CD4-positive, alpha-beta T cell treated with Interleukin-6 at 100 ng/mL for 8 hours (primary cell): ENCODE measurements at places on chromosomes 13 and 19.

GRCh38 chr13:65959305-65959704 is 1270.8 kb downstream of the PCDH9 start:
- no peak for DNase-seq

GRCh38 chr19:55050749-55051532 is 12.0 kb downstream of the RDH13 start:
- DNase-seq, result no peak

GRCh38 chr13:47632311-47632710 is 368.8 kb downstream of the SUCLA2 start:
- DNase-seq, result no peak

- no peak for DNase-seq
Measured at GRCh38 chr13:26973295-26973694, 198.3 kb downstream of the USP12 start.

DNA sequence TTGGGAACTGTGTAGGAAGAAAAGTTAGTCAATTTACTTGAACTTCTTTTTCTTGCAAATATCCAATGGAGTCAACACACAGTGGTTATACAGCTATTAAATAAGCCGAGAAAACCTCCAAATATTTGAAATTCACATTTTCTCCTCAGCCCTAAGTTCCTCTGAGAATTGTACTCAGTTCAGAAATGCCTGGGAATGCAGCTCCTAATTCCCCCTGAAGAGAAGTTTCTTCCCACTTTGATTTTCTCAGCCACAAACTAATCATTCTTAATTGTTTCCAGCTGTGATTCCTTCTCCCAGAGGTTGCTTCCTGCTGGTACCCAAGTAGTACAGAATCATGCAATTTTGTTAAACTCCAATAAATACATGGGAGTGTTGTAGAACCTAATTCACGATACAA is 246.1 kb upstream of the MIR17HG start:
- no peak for DNase-seq
